ENCODE measurements at places on chromosomes 11 and 22.

GRCh38 chr11:77698896-77699295 is 61.3 kb upstream of the CLNS1A start:
- no peak for DNase-seq

- no peak for DNase-seq
Observed at GRCh38 chr11:45423475-45424120, 137.5 kb upstream of the SYT13 start.

GRCh38 chr22:49303061-49303735 is 524.5 kb downstream of the BRD1 start:
- DNase-seq, result no peak

- no peak for DNase-seq
Observed at GRCh38 chr11:43920598-43921419, 21.6 kb upstream of the C11orf96 start.

DNA sequence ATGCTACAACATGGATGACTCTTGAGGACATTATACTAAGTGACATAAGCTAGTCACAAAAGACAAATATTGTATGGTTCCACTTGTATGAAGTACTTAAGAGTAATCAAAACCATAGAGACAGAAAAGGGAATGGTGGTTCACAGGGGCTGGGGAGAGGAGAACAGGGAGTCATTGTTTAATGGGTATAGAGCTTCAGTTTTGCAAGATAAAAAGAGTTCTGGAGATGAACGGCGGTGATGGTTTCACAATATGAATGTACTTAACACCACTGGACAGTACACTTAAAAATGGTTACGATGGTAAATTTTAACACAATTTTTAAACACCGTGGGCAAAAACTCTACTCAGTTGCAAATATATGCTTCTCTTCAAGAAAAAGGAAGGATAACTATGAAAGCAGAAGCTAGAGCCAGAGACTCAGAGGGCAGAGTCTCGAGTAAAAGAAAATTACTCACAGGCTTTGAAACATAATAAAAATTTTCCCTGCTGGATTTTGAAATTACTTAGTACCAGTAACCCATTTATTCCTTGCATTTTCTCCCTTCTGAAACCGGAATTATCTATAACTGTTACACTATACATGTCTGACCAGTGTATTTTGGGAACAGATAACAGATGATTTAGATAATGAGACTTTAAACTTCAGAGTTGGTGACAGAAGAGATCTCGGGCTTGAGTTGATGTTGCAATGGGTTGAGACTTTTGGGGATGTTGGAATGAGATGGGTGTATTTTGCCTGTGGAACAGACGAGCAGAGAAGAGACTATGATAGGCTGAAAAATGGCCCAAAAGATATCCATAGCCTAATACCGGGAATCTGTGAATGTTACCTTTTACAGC is 15.0 kb downstream of the MRTFA start:
- DNase-seq, result no peak

GRCh38 chr11:17976651-17977050 is 36.2 kb downstream of the SERGEF start:
- DNase-seq, result no peak

GRCh38 chr22:47835726-47836125 is 1073.3 kb downstream of the TBC1D22A start:
- DNase-seq, result no peak

DNA sequence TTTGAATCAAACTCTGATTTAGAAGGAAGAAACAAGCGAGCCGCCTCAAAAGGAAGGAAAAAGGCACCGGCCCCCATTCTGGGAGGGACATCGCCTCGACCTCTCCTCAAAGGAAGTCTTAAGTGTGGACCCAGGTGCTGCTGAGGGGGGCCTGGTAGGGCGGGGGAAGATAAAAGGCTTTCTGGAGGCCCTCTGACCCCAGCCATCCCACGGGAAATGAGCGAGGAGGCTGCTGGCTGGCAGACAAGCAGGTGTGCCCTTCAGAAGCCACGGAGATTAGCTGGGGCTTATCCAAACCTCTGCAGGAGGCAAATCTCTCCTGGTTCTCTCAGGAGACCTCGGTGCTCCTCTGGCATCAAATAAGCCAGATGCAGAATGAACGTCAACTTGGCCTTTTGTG is 171.4 kb upstream of the BLID start:
- DNase-seq, result no peak

DNA sequence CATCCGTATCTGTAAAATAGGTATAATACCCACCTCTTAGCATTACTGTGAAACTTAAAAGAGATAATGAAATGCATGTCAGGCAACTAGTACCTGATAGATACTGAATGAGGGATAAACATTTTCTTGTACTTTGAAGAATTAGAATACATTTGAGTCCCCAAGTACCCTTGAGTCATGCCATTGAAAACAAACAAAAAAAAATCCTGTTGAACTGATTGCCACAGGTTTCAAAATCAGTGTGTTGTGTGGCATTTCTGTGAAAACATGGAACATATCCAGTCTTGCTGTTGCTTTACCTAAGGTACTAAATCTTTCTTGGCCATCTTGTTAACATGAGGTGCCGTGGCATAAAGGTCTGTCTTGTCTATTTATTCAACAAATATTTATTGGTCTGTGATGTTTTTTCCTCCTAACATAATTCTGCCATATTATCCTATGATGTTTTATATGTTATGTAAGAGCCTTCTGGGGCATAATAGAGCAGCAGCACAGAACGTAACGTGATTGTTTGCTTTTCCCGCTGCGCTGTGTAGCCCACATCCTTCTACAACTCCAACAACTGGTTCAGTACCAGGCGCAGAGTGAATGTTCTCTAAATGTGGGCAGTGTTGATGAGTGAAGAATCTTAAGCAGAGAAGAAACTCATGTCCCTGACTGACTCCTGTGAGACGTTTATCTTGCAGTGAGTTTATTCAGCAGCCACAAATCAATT is 79.3 kb upstream of the RAB1B start:
- no peak for DNase-seq
